Iris pigment epithelial cell (primary cell): ENCODE measurements at places on chromosomes 13 and 19.
A peak's percentile ranks its signal among the peaks of the same experiment; 100 is the strongest.

DNA sequence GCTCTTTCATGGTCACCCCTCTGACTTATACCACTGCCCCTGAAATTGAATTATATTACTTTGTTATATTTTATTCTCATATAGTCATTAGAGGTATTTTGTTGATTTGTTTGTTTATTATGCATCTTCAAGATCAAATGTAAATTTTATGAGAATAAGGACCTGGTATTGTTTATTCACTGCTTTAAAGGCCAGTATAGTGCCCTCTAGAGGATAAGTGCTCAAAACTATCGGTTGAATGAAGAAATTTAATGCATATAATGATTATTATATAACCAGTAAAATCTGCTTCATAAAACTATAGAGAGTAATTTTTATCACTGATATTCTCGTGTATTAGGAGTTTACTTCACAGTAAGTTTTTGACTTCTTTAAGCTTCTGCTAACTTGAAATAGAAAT, 1401.9 kb downstream of the SLITRK1 start:
- DNase-seq = no peak

DNA sequence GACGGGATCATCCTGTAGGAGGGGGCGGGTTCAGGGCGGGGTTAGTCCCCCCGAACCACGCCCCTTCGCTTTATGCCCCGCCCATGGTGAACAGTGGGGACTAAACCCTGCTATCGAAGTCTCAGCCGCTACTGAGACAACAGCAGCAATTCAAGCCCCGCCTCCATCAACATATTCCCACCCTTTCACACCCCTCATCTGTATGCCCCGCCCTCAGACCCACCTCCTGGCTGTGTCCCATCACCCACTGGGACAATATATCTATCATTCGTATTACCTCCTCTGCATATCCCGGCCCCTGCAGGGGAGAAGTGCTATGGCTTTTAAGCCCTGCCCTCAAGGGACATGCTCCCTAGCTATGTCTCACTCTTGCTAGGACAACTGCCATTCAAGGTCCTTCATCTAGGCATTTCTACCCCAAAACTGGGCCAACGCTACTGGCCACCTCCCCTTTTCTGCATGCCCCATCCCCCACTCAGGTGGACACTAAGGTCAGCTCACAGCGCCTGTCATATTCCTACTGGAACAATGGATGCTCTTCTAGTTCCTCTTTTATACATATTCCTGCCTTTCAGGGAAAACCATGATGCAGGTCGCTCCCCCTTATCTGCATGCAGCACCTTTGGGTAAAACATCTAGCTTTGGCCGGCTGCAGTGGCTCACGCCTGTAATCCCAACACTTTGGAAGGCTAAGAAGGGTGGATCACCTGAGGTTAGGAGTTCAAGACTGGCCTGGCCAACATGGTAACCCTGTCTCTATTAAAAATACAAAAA, 11.9 kb downstream of the LRFN1 start:
- no peak for DNase-seq

DNA sequence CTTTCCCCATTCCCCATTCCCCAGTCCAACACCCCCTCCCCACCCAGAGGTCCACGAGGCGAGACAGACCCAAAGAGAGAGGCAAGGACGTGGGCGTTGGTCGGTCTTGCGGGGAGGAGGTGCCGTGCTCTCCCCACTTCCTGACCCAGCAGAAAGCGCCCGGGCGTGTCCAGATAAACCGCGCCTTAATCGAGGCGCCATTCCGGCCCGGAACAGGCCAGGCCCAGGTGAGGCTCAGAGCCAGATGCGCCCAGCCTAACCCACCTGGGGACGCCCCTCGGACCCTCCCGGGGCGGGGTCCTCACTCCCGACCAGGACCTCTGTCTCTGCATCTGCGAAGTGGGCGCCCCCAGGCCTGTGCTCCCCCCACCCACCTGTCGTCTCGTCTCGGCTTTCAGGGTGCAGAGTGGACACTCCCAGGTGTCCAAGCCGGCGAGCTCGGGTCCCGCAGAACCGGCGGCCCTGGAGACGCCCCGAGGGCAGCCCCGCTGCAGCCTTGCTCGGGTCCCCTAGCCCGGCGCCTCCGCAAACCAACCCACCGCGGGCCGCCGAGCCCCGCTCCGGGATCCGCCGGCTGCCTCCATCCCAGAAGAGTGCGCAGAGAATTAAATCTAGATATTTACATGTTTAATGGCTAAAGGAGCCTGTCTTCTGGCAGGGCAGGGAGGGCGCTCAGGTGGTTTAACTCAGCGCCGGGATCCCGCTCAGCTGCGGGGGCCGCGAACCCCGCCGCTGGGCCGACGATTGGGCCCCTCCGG, 5.0 kb upstream of the ONECUT3 start:
- no peak for DNase-seq

- no peak for DNase-seq
Measured at GRCh38 chr19:34432797-34433196, 4.6 kb downstream of the UBA2 start.

DNA sequence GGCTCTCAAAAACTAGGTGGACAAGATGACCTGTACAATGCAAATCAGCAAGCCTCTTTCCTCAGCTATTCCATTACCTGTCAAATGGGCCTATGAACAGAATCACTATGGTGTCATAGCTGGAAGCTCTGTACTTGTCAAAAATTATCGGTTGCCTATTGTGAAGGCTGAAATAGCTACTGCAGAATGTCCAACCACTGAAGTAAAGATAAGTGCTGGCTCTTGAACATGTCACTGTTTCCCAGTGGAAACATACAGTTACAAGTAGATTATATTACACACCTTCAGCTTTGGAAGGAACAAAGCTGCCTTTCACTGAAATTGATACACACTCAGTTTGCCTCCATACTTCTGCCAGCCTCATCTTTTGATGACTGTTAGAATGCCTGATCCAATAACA, 55.5 kb upstream of the PCDH9 start:
- DNase-seq = no peak

DNA sequence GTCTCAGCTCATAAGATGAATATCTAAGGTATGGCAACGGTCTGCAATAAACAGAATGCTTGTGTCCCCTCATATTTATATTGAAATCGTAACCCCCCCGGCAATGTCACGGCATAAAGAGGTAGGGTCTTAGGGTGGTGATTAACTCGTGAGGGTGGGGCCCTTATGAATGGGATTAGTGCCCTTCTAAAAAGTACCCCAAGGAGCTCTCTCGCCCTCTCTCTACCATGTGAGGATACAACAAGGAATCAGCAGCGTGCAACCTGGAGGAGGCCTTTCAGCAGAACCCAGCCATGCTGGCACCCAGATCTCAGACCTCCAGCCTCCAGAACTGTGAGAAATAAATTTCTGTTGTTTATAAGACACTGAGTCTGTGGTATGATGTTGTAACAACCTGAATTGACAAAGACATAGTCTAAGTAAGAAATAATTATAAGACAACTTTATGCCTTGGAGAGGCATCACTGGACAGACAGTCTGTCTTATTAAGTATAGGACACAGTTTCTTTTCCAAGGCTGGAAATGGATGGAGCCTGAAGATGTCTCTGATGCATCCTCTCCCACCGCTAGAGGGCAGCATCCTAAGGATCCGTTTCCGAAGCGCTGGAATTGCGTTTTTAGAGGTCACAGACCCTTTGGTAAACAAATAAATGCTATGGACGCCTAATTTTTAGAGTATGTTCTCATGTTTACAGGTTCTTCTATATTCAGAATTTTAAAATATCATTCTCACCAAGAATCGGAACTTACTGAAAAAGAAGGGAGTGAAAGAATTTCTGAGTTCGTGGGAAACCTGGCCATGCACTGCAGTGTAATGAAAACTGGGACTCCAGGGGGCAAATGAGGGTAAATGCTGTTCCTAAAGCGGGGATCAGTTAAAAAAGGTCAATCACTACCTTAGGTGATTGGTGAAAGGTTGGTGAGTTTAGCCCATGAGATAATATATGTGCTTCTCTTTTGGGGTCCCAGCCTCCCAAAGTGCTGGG, 13.3 kb upstream of the LEUTX start:
- DNase-seq = peak; percentile 21

GRCh38 chr13:39452834-39453233, 150.2 kb downstream of the LHFPL6 start:
- DNase-seq = no peak

GRCh38 chr19:8196271-8196927, 12.8 kb upstream of the CERS4 start:
- no peak for DNase-seq

- DNase-seq = peak; percentile 55
Measured at GRCh38 chr13:107574517-107575210, 640.7 kb downstream of the LIG4 start.

DNA sequence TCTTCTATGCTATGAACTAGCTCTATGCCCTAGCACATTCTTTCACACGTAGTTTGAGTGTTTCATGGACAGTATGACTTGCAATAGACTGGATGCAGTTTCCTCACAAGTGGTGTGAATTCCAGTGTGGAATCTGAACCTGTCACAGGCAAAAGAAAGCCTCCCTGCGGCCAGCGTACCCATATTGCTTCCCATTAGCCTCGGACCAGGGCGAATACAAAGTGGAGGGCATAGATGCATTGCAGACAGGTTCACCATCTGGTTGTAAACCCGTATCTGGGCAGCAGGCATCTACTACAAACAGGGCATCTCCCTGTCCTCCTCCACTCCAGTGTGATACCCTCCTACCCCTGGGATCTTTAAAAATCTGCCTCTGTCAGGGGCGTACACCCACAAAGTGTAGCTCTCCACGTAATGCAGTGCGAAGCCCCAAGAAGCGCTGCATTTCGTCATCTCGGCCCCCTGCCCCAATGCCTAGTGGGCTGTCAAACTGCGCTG, 1.4 kb upstream of the CIC start:
- peak; percentile 48 for DNase-seq

- no peak for DNase-seq
Measured at GRCh38 chr19:8476524-8476923, 25.9 kb downstream of the PRAM1 start.

DNA sequence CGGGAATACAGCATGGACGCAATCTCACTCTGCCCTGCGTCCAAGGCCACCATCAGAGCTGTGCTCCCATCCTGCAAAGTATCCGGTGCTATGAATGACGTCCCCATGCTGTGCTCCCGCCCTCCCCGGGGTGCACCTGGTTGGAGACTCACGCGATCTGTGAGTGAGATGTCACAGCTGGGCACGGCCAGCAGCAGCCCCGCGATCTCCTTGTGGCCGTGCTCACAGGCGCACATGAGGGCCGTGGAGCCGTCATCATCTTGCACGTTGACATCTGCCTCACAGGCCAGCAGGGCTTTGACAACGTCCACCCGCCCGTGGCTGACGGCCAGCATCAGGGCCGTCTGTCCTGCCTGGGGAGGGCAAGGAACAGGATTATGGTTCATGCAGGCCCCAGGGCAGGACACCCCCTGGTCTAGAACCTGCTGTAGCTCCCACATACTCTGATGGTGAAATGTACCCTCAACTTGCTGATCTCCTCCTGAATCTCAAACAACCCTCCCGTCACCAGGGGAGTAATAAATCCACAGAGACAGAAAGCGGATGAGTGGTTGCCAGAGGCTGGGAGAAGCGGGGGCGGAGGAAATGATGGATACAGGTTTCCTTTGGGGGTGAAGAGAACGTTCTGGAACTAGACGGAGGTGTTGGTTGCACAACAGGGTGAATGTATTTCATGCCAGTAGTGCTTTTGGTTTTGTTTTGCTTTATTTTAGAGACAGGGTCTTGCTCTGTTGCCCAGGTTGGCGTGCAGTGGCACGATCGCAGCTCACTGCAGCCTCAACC, 14.5 kb upstream of the SPC24 start:
- DNase-seq = peak; percentile 73

GRCh38 chr13:48563626-48564025, 30.7 kb upstream of the RCBTB2 start:
- DNase-seq = no peak

DNA sequence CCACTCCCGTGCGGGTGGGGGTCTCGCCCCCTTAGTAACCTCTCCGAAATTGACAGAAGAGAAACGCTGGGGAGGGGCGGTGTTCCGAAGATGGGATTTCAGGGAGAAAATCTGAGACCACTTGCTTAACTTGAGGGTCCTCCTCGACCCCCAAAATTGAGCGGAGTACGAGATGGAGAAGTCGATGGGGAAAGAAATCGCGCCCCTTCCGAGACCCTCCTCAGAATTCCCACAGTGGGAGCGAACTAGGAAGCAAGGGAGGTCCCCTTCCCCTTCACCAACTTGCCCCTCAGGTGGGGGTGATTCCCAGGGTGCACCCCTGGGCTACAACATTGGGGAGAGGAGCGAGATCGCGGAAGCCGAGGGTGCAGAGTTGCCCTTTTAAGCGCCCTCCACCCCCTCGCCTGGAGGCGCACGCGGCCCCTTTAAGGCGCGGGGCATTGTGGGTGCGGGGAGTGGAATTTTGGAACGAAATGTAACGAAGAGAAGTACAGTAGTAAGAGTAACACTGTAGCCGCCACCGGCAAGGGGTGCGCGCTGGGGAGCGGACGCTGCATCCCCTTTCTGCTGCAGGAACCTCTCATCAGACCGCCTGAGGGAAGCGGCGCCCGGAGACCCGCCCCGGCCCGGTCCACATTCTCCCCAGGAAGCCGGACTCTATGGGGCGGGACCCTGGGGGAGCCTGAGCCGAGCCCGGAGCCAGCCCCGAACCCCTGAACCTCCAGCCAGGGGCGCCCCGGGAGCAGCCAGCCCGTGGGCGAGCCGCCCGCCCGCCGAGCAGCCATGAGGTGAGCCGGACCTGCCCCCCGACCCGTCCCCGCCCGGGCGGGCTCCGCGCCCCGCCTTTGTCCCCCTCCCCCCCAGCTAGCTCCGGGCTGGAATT, at the start of gene VASP:
Gene VASP, plus strand, starts transcription at position 491 of the 883 bp plus-strand sequence. Its CDS starts 293 bp downstream, at position 784.
- peak; percentile 92 for DNase-seq

DNA sequence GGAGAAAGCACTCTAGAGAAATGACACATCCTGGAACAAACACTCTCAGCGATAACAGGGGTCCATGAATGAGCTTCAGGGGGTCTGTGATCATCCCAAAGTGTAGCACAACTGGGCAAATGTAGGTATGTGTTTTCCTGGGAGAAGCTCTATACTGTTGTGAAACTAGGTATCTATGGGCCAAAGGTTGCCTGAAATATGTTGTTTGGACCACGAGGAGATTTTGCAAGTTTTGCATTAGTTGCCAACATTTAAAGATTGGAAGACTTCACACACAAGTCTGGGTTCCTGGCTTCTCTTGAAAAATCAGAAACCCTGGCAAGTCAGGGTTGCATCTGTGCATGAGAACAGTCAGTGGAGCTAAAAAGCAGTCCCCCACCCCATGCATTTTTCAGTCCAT, 26.7 kb upstream of the POU2F2 start:
- DNase-seq = peak; percentile 15

GRCh38 chr13:101579281-101579802, 126.9 kb downstream of the ITGBL1 start:
- peak; percentile 80 for DNase-seq

- DNase-seq = no peak
Measured at GRCh38 chr19:48879025-48879637, 6.9 kb downstream of the PPP1R15A start.
